ENCODE measurements at places on chromosomes 4 and X.

DNA sequence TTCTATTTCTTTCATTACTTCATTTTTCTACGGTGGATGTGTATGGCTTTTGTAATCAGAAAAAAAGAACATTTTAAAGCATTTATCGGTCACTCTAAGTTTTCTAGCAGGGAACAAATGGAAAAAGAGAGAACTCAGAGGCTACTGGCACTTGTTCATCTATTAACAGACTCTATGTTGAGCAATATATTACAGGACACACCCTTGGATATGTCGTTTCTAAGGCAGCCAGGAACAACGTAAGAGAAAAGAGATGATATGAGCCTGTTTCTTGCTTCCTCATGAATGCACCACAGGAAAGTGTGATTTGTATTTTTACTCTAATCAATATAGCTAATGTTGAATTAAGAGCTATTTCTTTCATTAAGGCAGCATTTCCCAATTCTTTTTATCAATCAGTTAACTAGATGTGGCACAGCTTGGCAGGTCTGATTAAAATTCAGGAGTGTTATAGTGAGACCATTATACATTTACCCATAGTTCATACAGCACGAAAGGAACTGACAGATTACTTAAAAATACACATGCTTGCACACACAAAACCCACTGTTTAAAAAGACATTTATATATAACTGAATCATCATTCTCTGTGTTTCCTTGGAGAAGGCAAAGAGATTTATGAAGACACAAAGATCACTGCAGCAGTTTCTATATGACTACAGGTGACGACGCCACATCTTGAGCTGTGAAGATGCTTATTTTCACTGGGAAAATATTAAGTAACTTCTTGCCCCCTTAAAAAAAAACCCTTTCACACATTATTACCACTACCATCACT is 13.0 kb downstream of the RAB9B start:
- DNase-seq = no peak

DNA sequence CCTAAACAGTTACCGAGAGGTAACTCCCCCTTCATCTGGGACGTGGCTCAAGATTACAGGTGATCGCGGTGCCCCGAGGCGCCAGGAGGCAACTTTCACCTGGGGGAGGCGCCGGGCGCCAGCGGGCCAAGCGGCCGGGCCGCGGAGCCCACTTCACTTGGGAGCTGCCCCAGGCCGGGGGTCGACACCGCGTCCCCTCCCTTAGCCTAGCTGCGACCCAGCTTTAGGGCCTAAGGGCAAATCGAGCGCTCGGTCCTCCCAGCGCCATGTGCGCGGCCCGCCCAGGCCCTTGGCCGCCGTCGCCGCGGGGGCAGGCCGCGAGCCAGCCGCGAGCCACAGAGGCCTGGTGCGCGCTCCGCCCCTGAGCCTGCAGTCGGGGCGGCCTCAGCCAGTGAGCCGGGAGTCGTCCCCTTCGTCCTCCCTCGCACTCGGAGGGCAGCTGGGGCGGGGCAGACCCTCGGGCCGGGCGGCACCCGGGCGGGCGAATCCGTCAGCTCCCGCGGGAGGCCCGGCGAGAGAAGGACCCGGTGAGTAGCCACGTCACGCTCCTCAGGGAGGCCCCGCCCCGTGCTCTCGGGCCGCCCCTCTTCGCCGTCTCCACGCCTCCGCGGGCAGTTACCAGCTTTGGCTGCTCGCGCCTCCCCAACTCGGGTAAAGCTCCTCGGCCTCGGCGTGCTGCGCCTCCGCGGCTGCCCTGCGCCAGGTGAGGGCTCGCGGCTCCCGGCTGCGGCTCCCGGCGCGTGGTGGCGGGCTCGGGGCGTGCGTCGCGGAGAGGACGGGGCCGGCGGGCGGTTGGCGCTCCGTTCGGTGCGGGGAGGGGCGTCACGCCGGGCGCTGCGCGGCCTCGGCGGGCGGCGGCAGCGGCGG is at the start of gene LARP1B:
LARP1B (plus strand) TSS at position 614 of the 867 bp plus-strand sequence. CDS start 13,640 bp downstream, outside the sequence.
- peak; percentile 89 for DNase-seq

GRCh38 chr4:71832049-71832448 is 48.2 kb upstream of the GC start:
- no peak for DNase-seq

GRCh38 chr4:124685851-124686250 is 26.7 kb downstream of the ANKRD50 start:
- DNase-seq = no peak

DNA sequence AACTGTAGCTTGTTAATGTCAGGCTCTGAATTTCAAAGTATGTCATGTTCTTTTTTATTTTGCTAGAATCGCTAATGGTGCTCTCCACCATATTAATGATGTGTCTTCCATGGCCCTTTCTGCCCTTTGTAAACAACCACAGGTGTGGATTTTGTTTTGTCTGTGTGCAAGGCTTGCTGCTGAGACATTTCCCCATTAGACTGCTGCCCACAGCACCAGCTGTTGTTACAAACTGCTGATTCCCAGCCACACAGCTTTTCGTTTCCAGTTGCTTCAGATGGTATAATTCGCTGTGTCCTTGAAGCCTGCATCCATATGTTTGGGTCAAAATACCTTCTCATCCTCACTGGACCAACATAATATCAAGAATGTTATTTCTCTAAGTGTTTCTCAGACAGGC is 32.8 kb downstream of the KCNIP4 start:
- DNase-seq = no peak

DNA sequence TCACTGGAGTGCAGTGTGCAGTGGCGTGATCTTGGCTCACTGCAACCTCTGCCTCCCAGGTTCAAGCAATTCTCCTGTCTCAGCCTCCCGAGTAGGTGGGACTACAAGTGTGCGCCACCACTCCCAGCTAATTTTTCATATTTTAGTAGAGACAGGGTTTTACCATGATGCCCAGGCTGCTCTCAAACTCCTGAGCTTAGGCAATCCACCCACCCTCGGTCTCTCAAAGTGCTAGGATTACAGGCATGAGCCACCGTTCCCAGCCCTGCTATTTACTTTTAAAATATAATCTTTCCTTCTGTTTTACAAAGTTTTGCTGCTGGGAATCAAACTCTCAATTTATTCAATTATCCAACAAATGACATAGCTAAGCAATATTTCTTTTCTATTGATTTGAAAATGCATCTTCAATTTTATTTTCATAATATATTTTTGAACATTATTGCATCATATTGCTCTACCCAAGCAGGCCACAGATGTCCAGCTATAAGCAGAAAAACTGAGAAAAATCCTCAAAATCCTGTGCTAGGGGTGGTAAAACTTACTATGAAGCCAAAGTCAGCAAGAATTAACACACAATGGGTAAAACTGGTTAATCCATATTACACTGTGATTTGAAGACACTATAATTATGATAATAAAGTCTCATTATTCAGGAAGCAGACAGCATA is 5.2 kb downstream of the TIFA start:
- DNase-seq = no peak

GRCh38 chr4:138428611-138429010 is 186.5 kb upstream of the SLC7A11 start:
- no peak for DNase-seq

- no peak for DNase-seq
These were observed 25.9 kb upstream of the NDNF start for GRCh38 chr4:121098266-121098665.

DNA sequence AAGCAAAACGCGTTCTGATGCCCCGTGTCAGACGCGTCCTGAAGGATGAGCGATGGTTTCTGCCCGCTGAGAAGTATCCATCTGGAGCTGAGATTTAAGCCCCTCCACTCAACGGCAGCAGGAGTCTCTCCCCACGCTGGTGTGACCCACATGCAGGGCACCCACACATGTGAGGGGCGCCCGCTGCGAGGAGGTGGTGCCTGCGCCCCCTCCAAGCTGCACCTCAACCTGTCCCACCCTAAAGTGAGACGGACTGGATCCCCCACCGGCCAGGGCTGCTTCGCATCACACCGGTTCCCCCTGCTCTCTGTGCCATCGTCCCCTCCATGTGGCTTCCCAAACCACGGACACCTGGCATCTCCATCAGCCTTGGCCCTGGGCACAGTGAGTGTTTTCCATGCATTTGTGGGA is 4.5 kb upstream of the PDE6B start:
- no peak for DNase-seq

- DNase-seq = no peak
These were observed 96.5 kb downstream of the SYTL5 start for GRCh38 chrX:38102875-38103274.

GRCh38 chrX:137234651-137235402 is 201.0 kb upstream of the GPR101 start:
- DNase-seq = no peak

GRCh38 chr4:176090115-176090514 is 24.5 kb downstream of the WDR17 start:
- DNase-seq = no peak

GRCh38 chr4:44446801-44447562 is 1.6 kb downstream of the KCTD8 start:
- no peak for DNase-seq

DNA sequence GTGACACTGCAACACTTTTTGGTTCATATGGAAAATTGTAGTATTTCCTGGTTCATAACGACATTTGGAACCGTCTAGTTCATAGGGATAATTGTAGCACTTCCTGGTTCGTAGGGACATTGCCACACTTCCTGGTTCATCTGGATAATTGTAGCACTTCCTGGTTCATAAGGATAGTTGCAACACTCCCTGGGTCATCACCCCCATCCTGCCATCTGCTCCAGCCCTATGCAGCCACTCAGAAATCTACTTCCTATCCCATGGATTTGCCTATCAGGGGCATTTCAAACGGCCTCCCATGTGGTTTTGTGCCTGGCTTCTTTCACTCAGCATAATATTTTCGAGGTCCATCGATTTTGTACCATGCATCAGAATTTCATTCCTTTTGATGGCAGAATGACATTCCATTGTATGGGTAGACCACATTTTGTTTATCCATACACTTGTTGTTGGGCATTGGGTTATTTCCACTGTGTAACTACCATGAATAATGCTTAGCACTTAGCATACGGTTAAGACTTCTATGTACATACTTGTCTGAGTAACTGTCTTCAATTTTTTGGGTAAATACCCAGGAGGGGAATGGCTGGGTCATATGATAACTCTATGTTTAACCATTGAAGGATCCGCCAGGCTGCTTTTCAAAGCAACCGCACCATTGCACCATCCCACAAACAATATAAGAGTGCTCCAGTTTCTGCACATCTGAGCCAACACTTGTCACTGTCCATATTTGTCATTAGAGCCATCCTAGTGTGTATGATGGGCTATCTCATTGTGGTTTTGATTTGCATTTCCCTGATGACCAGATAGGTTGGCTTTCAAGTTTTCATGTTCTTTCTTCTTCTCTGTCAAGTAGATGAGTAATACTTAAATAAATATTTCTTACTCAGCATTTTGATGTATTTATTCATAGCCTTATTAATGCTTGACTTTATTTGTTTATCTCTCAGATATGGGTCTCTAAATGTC is 58.3 kb upstream of the CD99 start:
- no peak for DNase-seq

DNA sequence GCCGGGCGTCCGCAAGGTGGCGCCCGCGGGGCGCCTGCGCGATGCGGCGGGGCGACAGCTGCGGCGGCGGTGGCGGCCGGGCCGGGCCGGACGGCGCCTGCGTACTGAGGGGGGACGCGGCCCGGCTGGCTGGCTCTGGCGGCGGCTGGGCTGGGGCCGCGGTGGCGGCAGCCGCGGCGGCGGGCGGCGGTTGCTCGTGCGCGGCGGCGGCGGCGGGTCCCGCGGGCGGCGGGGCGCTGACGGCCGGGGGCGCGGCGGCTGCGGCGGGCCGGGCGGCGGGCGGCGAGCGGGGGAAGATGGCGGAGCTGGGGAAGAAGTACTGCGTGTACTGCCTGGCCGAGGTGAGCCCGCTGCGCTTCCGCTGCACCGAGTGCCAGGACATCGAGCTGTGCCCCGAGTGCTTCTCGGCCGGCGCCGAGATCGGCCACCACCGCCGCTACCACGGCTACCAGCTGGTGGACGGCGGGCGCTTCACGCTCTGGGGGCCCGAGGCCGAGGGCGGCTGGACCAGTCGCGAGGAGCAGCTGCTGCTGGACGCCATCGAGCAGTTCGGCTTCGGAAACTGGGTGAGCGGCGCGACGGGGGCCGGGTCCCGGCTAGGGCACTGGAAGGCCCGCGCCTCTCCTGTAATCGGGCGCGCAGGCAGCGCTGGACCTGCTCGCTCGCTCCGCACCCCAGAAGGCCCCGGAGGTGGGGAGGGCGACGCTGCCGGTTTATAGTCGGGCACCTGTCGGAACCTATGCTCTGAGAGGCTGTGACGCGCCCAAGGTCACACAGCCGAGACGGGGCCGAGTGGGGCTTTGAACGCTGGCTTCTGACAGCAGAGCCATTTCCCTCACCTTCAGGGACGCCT is at the start of gene TADA2B:
TADA2B (plus strand) TSS at position 89 of the 853 bp plus-strand sequence; CDS start at position 297, 208 bp downstream.
- peak; percentile 42 for DNase-seq

DNA sequence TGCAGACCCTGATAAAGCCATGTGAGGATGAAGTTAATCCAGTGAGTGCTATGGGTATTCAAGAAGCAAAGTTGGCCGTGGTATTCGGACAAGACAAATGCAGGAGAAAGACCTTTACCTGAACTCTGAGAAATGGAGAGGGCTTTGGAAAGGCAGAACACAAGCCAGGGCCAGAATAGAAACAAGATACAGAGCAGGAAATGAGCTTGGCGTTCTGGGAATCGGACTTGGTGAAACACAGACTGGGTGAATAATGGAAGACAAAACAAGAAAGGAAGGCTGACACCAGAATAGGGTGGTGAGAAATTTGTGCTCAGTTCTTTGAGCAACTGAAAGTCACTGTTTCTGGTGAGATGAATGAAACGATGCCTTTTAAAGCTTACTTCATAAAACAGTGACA is 83.3 kb downstream of the VEGFC start:
- DNase-seq = no peak

DNA sequence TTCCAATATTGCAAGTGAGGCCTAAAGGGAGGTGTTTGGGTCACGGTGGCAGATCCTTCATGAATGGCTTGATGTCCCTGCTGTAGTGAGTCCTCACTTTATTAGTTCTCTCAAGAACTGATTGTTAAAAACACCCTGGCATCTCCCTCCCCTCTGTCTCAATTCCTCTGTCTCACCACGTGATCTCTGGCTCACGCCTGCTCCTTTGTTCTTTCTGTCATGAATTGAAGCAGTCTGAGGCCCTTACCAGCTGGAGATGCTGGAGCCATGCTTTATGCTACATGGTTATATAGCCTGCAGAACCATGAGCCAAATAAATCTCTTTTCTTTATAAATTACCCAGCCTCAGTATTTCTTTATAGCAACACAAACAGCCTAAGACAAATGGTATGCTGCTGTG is 980.7 kb upstream of the GRIA3 start:
- no peak for DNase-seq

DNA sequence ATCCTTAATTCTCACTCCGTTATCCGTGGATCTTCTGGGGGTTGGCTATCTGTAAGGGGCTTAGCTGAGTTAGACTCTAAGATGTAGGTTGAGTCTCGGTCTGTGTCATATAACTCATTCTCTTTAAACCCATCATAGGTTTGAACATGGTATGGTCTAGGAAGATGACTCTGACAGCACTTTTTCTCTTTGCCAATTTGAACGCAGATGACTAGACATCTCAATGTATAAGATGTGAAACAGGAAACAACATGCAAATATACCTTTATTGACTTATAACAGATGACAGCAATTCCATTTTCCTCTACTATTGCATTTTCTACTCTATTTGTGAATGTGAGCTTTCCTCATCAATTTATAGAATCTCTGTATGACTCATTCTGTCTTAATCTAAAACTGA is 634.8 kb upstream of the MAGEB2 start:
- DNase-seq = no peak
